Calu3 (cell line): ENCODE measurements at places on chromosomes 4 and X. TPM values are rescaled to one million over a fixed set of nuclear protein-coding genes. Genes with fewer than 3 reads are reported as not detected.

The DDIT4L gene
- 0.57 and 1.2 TPM in 2 replicates for total RNA-seq

The MAGEB2 gene
- total RNA-seq = not detected in 2 replicates

The RIBC1 gene
- 1.2 and 1.6 TPM in 2 replicates for total RNA-seq

The DHRSX gene
- total RNA-seq = 18.7 and 21.5 TPM in 2 replicates

The XAGE1A gene
- not detected in 2 replicates for total RNA-seq

The ZFYVE28 gene
- total RNA-seq = 1.2 and 2.4 TPM in 2 replicates

The HELT gene
- not detected in 2 replicates for total RNA-seq

DNA sequence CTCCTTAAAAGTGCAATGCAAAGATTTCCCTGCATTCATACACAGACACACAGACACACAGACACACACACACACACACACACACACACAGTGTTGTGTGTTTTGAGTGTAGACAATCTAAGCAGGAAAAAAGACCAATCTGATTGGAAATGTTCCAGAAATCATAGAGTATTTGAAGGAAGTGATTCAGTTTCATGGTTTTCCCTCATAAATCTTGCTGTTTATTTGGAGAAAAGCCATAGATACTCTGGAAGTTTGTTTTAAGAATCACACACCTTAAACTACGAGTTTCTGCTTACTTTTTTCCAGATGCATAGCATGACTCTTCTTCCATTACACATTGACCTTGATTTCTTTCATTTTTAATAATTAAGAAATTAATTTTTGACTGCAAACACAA is 298.5 kb upstream of the BMP3 start:
- H3K27ac ChIP-seq = no peak overlapping the region
- H3K36me3 ChIP-seq = no peaks in the 10 kb centered on the region
- H3K27me3 ChIP-seq = no peaks in the 10 kb centered on the region
- H3K4me1 ChIP-seq = peaks cover 14% of the 10 kb centered on the region

DNA sequence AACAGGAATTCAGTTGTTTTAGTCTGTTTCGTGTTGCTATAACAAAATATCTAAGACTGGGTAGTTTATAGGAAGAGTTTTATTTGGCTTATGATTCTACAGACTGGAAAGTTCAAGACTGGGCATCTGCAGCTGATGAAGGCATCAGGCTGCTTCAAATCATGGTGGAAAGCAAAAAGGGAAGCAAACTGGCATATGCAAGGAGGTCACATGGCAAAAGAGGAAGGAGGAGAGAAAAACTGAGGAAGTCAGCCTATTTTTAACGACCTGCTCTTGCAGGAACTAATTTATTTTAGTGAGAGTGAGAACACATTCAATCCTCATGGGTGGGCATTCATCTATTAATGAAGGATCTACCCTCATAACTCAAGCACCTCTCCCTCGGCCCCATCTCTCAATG is 363.1 kb upstream of the HS3ST1 start:
- no peak overlapping the region for H3K27ac ChIP-seq
- H3K27me3 ChIP-seq = no peaks in the 10 kb centered on the region
- DNase-seq = no peak
- no peaks in the 10 kb centered on the region for H3K36me3 ChIP-seq
- H3K4me3 ChIP-seq = no peak overlapping the region

DNA sequence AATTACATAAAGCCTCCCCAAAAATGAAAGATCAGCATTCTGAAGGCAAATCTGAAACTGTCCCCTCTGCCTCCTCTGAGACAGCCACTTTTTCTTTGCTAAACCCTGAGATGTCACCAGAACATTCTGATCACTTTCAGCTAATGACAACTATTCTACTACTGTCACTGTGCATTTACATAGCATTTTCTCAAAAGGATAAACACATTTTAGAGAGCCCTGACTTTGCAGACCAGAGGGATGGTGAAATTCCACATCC is 72.1 kb downstream of the GATB start:
- H3K27me3 ChIP-seq = no peaks in the 10 kb centered on the region
- no peaks in the 10 kb centered on the region for H3K4me1 ChIP-seq
- no peak overlapping the region for H3K27ac ChIP-seq
- H3K4me3 ChIP-seq = no peak overlapping the region
- DNase-seq = no peak

DNA sequence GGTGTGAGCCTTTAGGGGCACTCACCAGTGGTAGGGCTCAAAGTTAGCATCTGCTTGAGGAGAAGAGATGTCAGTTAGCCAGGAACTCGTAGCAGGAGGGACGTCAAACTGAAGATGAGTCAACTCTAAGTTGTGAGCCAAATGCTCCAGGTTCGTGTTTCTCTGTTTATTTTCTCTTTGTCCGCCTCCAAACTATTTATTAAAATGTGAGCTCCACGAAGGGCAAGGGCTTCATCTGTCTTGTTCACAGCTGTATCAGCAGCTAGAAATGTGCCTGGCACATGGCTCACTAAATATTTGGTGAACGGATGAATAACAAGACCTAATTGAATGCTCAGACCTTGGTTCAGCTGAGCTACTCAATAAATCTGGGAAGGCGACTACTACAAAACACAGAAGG is 248.9 kb downstream of the BCOR start:
- no peak overlapping the region for H3K4me3 ChIP-seq
- peaks cover 9% of the 10 kb centered on the region for H3K4me1 ChIP-seq
- peaks cover 4% of the 10 kb centered on the region for H3K36me3 ChIP-seq
- no peak for DNase-seq
- no peak overlapping the region for H3K27ac ChIP-seq
- H3K27me3 ChIP-seq = no peaks in the 10 kb centered on the region

DNA sequence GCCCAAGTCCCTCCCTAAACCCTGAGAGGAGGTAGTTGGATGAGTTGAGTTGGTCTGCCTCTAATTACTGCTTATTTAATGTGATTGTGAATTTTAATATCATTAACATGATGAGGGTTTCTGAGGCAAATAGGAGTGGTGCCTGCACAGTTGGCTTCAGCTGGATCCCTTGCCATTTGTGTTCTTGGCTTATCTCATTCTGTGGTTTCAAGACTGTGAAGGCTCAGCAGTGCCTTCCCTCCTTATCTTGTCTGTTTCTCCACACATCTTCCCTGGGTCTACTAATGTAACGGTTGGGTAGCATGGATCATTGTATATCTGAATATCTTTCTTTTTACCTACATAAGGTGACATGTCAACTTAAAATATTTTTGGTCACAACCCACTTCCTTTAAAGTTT is 1.6 kb upstream of the SLC10A4 start:
- no peak for DNase-seq
- H3K27me3 ChIP-seq = peaks cover 34% of the 10 kb centered on the region
- no peak overlapping the region for H3K4me3 ChIP-seq
- H3K4me1 ChIP-seq = no peaks in the 10 kb centered on the region
- no peaks in the 10 kb centered on the region for H3K36me3 ChIP-seq
- no peak overlapping the region for H3K27ac ChIP-seq

DNA sequence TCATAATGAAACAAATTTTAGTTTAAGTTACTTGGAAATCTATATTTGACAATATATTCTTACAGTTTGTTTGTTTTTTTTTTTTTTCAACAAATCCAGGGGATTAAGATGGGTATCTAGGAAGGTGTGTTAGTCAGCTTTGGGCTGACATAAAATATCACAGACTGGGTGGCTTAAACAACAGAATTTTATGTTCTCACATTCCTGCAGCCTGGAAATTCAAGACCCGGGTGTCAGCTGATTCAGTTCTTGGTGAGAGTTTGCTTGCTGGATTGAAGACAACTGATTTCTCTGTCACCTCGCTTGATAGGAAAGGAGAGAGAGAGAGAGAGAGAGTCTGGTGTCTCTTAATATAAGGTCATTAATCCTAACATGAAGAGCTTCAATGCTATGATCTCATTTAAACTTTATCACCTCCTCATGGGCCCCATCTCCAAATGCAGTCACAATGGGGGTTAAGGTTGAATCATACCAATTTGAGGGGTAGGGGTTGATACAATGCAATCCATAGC is 465.2 kb downstream of the CENPC start:
- no peak overlapping the region for H3K27ac ChIP-seq
- H3K36me3 ChIP-seq = no peaks in the 10 kb centered on the region
- no peak overlapping the region for H3K4me3 ChIP-seq
- H3K4me1 ChIP-seq = no peaks in the 10 kb centered on the region

- H3K36me3 ChIP-seq = no peaks in the 10 kb centered on the region
- no peak overlapping the region for H3K4me3 ChIP-seq
- H3K4me1 ChIP-seq = no peaks in the 10 kb centered on the region
- no peak for DNase-seq
- no peaks in the 10 kb centered on the region for H3K27me3 ChIP-seq
- no peak overlapping the region for H3K27ac ChIP-seq
Observed at GRCh38 chrX:34768290-34768689, 111.2 kb upstream of the TMEM47 start.

- H3K27me3 ChIP-seq = no peaks in the 10 kb centered on the region
- no peak for DNase-seq
- no peak overlapping the region for H3K27ac ChIP-seq
Observed at GRCh38 chr4:130257271-130257670, 1161.3 kb downstream of the C4orf33 start.

GRCh38 chrX:102840871-102841705 is 96.0 kb upstream of the RAB40AL start:
- no peak for DNase-seq
- no peaks in the 10 kb centered on the region for H3K27me3 ChIP-seq
- H3K4me3 ChIP-seq = no peak overlapping the region
- no peak overlapping the region for H3K27ac ChIP-seq
- H3K4me1 ChIP-seq = no peaks in the 10 kb centered on the region

DNA sequence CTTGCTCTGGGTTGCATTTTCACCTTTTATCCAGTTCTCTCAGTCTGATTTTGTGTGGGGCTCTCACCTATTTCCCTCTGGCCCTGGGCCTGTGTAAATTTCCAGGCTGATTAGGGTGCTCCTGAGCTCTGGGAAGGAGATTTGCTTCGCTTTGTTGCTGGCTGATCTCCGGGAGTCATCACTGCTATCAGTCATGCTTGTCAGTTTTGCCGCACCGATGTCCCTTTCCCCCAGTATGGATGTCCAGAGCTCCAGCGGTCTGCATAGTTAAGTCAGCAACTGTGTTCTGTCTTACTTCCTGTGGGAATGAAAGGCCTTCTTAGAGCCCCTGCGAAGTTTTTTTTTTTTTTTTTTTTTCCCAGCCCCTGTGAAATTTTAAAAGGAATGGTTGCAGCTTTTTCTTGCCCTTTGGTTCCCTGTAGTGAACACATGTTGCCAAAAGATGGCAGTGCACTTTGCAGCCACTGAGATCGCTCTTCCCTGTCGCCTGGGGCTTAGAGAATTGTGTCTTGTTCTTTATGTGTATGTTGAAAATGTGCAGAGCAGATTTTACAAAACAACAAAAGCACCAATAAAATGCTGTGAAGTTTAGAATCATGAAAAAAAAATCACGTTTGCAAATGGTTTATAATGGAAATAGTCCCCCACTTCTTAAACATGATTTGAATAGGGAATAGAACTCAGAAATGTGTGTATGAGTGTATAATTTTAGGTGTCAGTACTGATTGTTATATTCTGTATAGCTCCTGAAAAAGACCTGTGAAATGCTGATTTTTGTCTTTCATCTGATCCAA is 109.1 kb upstream of the SLC4A4 start:
- H3K27ac ChIP-seq = no peak overlapping the region
- no peaks in the 10 kb centered on the region for H3K36me3 ChIP-seq
- H3K4me1 ChIP-seq = peaks cover 25% of the 10 kb centered on the region
- no peaks in the 10 kb centered on the region for H3K27me3 ChIP-seq
- peak; percentile 15 for DNase-seq
- H3K4me3 ChIP-seq = no peak overlapping the region

GRCh38 chr4:24763631-24764297 is 31.6 kb upstream of the SOD3 start:
- H3K36me3 ChIP-seq = no peaks in the 10 kb centered on the region
- H3K27ac ChIP-seq = peak overlapping the region; percentile 42
- peak; percentile 16 for DNase-seq
- H3K4me3 ChIP-seq = no peak overlapping the region

GRCh38 chrX:149312988-149313387 is 192.1 kb downstream of the IDS start:
- H3K4me1 ChIP-seq = no peaks in the 10 kb centered on the region
- H3K27me3 ChIP-seq = peaks cover 23% of the 10 kb centered on the region
- H3K36me3 ChIP-seq = no peaks in the 10 kb centered on the region
- H3K4me3 ChIP-seq = no peak overlapping the region
- no peak overlapping the region for H3K27ac ChIP-seq

GRCh38 chrX:86295293-86295692 is 147.0 kb downstream of the DACH2 start:
- H3K4me3 ChIP-seq = no peak overlapping the region
- H3K36me3 ChIP-seq = no peaks in the 10 kb centered on the region
- no peak overlapping the region for H3K27ac ChIP-seq
- no peaks in the 10 kb centered on the region for H3K4me1 ChIP-seq

DNA sequence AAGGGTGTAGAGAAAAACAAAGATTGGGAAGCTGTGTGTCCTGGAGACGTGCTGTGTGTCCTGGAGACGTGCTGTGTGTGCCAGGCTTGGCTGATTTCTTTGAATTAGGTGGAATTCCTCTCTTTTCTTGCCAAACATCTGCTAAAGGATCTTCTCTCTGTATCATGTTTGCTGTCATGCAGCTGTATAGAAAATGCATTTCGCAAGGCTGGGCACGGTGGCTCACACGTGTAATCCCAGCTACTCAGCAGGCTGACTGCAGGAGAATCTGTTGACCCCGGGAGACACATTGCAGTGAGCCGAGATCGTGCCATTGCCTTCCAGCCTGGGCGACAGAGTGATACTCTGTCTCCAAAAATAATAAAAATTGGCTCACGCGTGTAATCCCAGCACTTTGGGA is 187.0 kb downstream of the CRLF2 start:
- no peak overlapping the region for H3K27ac ChIP-seq
- H3K36me3 ChIP-seq = no peaks in the 10 kb centered on the region
- no peaks in the 10 kb centered on the region for H3K27me3 ChIP-seq
- H3K4me3 ChIP-seq = no peak overlapping the region
- no peak for DNase-seq

DNA sequence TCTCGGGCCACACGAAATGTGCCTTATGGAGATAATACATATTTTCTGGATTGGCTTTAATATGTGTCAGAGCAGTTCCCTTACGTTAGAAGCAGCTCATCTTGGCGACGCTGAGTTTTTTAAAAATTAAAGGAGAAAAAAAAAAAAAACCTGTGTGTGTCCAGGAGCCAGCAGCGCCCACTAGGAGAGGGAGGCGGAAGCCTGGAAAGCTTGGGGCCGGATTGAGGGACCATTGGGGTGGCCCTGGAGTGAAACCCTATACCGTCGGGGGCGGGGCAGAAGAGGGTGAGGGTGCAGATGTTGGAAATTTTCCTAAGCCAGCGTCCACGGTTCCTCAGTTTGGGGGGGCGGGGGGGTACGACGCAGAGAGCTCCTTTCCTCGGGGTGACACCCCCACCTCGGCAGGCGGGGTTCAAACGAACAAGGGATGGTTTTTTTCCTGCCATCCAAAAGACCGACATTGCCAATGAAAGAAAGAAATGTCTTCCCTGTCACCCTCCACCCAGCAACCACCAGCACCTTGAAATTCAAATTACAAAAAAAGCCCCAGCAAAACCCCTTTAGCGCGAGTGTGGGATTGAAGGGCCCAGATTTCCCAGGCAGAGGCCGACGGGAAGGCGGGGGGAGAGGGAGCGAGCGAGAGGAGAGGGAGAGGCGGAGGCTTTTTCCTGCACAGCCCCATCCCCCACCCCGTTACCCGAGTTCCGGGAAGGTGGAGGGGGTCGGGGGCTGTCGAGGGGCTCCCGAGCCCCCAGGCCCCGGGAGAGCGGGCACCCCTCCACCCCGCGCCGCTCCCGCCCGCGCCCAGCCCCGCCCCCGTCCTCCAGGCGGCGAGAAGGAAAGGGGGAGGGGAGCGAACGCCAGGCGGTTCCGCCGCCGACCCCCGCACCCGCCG is 859 bp downstream of the SMARCA1 start:
- DNase-seq = peak; percentile 74
- H3K4me3 ChIP-seq = peak overlapping the region; percentile 88
- peaks cover 14% of the 10 kb centered on the region for H3K27me3 ChIP-seq
- no peaks in the 10 kb centered on the region for H3K4me1 ChIP-seq
- H3K27ac ChIP-seq = peak overlapping the region; percentile 70
